C1 segment of cervical spinal cord (tissue), 14 donors: ENCODE measurements at places on chromosomes 1 and 21.
A peak's percentile ranks its signal among the peaks of the same experiment; 100 is the strongest.

GRCh38 chr1:207130252-207131036, 26.4 kb downstream of the C4BPA start:
- no peak for DNase-seq

DNA sequence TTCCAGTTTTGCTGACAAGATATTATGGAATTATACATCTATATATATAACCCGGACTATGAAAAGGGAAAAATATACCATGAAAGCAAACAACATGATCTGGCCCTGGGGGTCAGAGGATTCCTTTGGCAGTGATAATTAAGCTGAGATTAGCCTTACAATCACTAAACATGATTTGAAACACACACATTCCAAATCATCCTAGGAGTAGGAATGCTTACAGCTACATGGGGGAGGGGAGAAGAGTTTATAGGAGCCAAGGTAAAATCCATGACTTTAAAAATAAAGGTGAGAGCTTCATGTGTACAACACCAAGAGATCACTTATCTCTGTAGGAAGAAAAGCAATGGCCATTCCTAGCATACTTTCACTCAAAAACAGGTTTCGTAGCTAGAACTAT, 57.6 kb downstream of the AKT3 start:
- no peak for DNase-seq

- peak; percentile 46 for DNase-seq
These were observed 3.3 kb downstream of the NCMAP start for GRCh38 chr1:24558902-24559791.

DNA sequence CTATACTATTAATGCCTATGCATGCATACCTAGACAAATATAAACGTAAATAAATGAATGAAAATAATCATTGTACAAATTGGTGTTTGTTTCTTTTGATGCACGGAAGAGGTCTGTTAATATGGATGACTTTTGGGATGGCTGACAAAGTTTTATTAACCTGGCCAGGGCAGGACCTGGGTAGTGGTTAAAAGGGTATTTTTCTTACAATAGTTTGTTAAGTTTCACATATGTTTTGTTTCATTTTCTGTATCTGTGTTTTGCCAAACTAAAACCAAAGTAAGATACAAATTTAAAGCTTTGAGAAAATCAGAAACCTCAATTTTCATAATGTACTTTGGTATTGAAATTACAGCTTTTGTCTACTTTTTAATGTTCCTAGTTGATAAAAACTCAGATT, 222.7 kb upstream of the OLFM3 start:
- DNase-seq: no peak

DNA sequence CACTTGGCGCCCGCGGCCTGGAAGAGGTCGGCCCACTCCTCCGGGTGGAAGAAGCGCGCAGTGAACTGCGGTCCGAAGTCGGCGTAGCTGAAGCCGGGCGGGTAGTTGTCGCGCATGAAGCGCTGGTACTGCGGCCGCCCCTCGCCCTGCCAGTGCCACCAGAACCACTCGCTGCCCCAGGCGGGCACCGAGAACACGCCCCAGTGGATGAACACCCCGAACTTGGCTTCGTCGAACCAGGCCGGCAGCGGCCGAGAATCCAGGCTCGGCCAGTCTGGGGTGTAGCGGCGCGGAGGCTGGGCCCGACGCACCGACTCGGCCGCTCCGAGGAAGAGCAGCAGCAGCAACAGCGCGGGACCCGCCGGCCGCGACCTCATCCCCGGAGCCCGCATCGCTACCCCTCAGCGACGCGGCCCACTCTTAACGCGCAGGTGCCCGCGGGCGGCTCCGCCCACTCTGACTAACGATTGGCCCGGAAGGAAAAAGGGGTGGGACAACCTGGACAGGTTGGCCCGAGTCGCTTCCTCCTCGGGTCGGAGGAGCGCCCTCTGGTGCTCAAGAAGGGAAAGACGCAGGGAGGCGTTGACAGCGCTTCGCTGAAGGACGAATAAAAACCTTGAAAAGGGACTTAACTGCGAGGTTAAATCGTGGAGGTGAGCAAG, at the start of gene FUCA1:
FUCA1 (minus strand) TSS at position 396 of the 662 bp plus-strand sequence; CDS start at position 392, 4 bp downstream.
- DNase-seq: peak; percentile 84

DNA sequence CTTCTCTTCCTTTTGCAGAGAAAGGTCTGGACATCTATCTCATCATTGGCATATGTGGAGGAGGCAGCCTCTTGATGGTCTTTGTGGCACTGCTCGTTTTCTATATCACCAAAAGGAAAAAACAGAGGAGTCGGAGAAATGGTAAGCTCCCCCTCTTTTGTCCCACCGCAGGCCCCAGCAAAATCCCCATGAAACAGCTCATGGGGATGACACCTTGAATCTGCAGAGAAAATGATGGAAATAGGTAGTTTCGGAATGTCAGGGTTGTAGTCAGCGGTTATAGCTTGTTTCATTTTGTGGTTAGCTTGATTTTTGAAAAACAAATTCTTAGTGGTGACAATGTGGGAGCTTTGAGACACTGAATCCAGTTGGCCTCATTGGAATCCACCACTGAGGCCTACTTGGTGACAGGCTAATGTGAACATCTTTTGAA, 10.3 kb downstream of the CD2 start:
- no peak for DNase-seq

GRCh38 chr1:2602311-2602835, 15.8 kb downstream of the PRXL2B start:
- no peak for DNase-seq

DNA sequence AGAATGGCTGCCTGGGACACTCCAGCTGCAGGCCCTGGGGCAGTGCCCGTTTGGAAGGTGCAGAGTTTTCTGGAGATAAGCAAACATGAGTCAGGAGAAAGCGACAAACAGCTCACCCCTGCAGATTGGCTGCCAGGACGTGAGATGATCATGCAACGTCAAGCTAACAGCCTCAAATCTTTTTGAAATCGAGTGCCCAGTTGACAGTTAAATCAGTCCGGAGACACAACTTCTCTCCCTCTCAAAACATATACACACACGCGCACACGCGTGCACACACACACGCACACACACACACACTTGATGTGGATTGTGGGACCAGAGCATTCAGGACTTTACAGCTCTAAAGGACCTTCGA, 49.4 kb downstream of the TENT5C start:
- no peak for DNase-seq

DNA sequence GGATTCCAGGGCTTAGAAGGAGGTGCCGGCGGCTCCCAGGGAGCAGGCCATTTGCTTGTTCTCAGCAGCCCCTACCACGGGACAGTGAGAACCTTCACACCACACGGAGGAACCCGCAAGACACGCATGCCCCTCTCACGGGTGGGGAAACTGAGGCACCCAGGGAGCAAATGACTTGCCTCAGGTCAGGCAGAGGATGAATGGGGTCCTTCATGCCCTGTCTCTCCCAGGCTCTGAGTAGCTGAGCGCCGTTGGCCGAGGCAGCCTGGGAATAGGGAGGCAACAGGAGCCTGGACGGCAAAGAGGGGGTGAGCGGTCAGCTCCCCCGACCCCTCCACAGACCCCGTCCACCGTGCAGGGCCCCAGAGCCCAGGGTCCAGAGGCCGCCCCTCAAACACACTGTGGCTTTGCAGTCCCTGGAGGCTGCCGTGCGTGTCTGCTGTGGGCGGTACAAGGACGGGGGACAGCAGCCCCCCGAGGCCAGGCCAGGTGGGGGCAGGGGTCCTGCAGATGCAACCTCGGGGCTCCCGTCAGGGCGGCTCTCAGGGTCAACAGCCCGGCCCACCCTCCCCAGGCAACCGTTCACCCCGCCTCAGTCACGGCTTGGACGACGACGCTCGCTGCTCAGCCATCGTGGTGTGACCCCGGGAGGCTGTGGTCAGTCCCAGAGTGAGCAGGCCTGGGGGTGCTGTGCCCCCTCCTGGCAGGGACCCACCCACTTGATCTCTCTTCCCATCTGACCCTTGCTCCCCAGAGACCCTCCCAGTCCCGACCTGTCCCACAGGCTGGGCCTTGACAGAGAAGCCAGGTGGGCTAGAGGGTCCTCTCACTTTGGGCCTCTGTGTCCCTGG, 15.8 kb upstream of the COL6A2 start:
- DNase-seq: no peak

- DNase-seq: no peak
These were observed 404.2 kb downstream of the PLPP3 start for GRCh38 chr1:56175211-56175610.

GRCh38 chr1:90854397-90854924, 137.4 kb upstream of the BARHL2 start:
- DNase-seq: no peak

GRCh38 chr1:14539953-14540563, 58.4 kb upstream of the KAZN start:
- DNase-seq: no peak

DNA sequence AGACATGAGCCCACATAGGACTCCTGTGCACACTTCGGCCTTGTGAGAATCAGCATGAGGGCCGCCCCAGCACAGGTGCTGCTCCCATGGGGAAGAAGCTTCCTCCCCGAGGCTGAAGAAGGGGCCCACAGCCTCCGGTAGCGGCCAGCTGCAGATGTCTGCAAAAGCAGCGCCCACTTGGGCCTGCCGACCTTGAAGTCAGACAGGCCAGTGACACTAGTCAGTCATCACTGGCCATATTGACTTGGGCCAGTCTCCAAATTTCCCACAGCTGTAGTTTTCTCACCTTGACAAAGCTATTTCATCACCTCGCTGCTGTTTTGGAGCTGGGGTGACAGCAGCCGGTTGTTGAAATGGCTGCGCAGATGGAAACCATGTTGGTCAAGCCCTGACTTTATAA, 83.0 kb downstream of the RIPK4 start:
- DNase-seq: no peak

- DNase-seq: no peak
These were observed 29.2 kb downstream of the NID1 start for GRCh38 chr1:236035681-236036101.

DNA sequence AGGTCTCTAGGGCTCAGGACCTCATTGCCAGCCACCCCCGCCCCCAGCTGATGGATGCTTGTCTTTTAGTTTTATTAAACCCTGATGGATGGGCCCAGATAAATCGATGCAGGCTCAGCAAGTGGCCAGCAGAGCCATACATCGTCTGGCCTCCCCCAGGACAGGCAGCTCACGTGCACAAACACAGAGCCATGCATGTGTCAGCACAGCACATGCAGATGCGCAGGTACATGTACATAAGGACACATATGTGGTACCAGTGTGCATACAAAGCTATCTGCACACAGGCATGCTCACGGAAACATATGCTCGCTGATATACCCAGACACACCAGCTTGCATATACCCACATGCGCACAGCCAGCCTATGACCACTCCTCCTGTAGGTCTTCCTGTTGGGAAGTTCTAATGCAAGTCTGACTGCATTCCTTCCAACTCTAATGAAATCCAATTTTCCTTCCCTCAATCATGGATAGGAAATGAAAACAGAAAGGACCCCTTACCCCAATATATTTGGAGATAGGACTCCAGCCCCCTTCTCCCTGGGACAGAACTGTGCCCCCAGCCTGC, 897 bp downstream of the COL16A1 start:
- no peak for DNase-seq

DNA sequence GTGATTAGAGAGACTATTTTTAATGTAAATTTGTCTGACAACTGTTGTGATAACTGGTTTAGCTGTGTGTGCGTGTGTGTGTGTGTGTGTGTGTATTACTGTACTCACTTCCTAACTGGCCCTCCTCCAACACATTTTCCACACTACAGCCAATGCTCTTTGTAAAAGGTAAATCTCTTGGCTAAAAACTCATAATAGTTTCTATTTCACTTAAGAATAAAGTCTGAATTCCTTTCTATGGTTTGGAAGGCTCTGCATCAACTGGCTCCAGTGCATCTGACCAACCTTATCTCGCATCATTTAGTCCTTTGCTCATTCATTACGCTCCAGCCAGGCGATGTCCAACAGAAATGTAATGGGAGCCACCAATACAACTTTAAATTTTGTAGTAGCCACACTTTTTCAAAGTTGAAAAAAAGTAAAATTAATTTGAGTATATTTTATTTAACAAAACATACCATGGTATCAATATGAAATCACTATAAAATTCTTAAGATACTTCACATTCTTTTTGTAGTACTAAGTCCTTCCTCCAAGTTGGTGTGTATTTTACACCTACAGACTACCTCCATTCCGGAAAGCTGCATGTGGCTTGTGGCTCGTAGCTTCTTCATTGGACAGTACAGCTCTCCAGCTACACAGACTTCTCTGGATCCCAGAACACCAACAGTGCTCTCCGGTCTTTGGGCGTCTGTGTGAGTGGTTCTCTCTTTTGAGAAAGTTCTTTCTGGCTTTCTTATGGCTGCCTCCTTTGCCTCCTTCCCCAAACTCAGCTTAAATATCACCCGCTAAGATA, 68.9 kb downstream of the NRIP1 start:
- no peak for DNase-seq

DNA sequence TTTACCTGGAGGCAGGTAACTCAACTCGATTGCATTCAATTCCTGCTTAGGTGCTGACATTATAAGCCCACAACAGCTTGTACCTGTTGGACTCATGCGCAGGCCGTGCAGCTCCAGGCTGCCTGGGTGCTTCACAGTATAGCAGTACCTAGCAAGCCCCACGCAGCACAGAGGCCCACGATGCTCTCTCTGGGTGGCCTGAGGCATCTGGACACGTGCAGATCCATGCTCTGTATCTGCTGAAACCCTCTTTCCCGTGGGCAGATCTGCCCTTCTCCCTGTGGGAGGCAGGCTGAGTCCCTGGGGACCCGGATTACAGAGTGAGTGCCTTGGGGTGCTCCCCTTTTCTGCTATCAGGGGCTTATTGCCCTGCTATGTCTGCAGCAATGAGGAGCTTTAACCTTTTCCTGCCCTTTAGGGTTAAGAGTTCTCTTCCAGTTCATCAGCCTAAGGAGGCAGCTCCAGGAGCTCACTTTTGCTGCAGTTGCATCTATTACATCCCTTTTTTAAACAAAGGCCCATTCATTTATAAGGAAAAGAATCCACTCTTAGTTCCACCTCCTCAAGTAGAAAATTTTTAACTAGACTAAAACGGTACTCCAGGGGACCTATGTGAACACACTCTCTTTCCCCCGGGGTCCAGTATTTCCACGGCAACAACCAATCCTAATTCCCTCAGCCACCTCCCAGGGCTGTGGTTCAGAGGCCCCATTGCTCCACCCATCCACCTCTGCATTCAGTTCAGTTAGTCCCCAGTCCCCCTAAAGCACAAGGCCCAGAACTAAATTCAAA, 19.3 kb downstream of the ITPKB start:
- no peak for DNase-seq

GRCh38 chr1:25609921-25610320, 6.7 kb upstream of the MAN1C1 start:
- DNase-seq: no peak

GRCh38 chr1:3563125-3563524, 48.2 kb downstream of the MEGF6 start:
- no peak for DNase-seq

- no peak for DNase-seq
These were observed 54.8 kb downstream of the RUNX3 start for GRCh38 chr1:24875257-24875656.

GRCh38 chr1:151990856-151991198, 2.8 kb downstream of the S100A10 start:
- no peak for DNase-seq

DNA sequence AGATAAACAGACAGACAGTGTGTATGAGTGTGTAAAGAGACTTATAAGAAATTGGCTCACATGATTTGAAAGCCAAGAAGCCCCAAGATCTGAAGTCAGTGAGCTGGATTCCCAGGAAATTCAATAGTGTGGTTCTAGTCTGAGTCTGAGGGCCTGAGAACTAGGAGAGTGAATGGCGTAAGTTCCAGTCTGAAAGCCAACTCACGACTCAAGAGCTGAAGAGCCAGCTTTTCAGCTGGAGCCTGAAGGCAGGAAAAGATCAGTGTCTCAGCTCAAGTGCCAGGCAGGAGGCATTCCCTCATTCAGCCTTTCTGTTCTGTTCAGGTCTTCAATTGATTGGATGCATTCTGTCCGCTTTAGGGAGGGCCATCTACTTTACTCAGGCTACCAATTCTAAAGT, 257.2 kb downstream of the PLPP3 start:
- peak; percentile 5 for DNase-seq

- no peak for DNase-seq
These were observed 263.0 kb downstream of the TNR start for GRCh38 chr1:175480343-175480822.
